ENCODE measurements at places on chromosomes 16 and 17.

- DNase-seq = no peak
These were observed 2.1 kb downstream of the CLDN7 start for GRCh38 chr17:7260151-7260550.

DNA sequence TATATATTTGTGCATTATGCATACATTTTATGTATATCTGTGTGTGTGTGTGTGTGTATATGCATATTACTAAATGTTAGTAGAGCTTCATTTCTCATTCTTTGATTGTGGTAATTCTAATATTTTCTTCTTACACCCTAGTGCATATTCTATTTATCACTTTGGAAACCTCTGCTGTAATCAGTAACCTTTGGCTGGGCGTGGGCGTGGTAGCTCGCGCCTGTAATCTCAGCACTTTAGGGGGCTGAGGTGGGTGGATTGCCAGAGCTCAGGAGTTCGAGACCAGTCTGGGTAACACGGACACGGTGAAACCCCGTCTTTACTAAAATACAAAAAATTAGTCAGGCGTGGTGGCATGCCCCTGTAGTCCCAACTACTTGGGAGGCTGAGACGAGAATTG, 26.9 kb downstream of the CPSF4L start:
- no peak for DNase-seq

GRCh38 chr16:11253009-11253994, 2.7 kb downstream of the SOCS1 start:
- DNase-seq = no peak

GRCh38 chr17:59620064-59620359, 317 bp downstream of the CLTC start:
- no peak for DNase-seq

DNA sequence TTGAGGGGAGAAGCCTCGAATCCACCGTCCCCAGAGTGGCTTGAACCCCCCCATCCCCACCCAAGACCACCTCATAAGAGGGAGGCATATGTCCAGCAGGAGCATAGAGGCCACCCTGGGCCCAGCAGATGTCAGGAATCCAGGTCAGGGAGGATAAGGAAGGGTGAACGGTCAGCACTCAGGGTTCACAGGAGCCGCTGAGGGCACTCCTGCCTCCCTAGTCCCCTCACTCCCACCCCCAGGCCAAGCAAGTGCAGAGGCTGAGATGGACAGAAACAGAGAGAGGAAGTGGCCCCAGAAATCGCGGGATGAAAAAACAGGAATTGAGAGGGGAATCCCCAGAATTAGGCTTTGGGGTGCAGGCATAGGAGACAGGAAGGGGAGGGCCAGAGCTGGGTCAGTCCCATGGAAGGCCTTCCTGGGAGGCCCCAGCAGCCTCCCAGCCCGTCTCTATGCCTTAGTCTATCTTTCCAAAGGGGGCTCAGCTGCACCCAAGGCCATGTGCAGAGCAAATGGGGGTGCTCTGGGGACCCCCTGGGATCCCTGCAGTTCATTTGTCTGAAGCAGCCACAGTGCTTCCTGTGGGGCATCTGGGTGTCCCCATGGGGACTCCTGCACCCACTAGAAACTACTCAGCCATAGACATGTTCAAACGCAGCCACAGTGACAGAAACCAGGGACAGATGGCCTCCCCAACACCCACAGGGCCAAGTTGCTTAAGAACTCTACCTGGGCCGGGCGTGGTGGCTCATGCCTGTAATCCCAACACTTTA, 1.7 kb downstream of the CMTM3 start:
- DNase-seq = no peak

GRCh38 chr17:34601416-34601815, 22.0 kb downstream of the TMEM132E start:
- no peak for DNase-seq

GRCh38 chr17:80265205-80266068, 4.8 kb downstream of the RNF213 start:
- no peak for DNase-seq

- DNase-seq = no peak
These were observed 251.4 kb downstream of the SOX9 start for GRCh38 chr17:72372185-72372584.

DNA sequence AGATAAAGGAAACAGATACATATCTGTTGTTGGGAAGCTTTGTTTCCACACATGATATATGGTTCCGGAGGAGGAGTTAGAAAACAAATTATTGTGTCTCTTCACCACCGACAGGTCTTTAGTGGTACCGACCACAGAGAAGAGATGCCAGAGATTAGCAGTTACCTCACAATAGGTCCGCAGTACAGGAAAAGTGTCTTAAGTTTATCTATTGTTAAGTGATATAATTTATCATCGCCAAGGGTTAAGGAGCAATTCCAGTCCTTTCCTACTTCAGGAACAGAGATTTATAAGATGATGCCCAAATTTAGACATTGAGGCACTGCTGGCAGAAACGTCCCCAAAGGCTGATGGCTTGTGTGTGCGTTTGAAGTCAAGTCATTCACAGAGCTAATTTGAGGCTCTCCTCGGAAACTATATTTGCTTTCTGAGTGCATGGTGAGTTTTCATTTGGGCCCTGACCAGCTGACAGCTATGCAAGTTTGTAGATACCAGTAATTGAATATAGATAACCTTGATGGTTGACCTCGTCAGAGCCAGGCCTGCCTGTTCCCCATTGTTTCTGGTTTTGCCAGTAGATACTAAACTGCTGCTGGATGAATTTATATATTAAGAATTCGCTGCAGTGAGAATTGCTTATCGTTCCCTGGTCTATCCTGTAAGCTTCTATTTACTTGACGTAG, 196.4 kb upstream of the IRX3 start:
- DNase-seq = no peak

DNA sequence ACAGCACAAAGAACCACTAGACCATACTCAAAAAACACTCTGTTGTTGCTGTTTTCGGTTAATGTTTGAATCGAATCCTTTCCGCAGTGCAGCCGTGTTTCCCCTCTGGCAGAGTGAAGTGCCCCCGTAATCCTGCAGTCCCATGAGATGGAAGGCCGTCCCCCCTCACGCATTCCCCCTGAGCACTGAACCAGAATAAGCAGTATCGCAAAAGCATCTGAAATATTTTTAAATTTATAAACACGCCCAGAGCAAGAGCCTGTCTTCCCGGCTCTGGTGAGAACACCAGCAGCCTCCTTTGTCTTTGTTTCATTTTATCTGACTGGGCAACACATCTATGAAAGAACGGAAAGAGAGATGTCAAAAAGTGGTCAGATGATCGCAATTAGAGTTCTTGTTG, 121.0 kb upstream of the ADAMTS18 start:
- no peak for DNase-seq

GRCh38 chr16:68284847-68285246, 20.5 kb downstream of the SLC7A6 start:
- no peak for DNase-seq

GRCh38 chr17:8277317-8277716, 11.2 kb upstream of the RANGRF start:
- DNase-seq = no peak

GRCh38 chr17:44758414-44759085, at the start of gene ADAM11:
Gene ADAM11, plus strand, starts transcription at chr17:44758988. Its CDS starts 212 bp downstream, at chr17:44759200.
- DNase-seq = no peak

GRCh38 chr17:75917141-75917916, 12.6 kb upstream of the MRPL38 start:
- DNase-seq = no peak

DNA sequence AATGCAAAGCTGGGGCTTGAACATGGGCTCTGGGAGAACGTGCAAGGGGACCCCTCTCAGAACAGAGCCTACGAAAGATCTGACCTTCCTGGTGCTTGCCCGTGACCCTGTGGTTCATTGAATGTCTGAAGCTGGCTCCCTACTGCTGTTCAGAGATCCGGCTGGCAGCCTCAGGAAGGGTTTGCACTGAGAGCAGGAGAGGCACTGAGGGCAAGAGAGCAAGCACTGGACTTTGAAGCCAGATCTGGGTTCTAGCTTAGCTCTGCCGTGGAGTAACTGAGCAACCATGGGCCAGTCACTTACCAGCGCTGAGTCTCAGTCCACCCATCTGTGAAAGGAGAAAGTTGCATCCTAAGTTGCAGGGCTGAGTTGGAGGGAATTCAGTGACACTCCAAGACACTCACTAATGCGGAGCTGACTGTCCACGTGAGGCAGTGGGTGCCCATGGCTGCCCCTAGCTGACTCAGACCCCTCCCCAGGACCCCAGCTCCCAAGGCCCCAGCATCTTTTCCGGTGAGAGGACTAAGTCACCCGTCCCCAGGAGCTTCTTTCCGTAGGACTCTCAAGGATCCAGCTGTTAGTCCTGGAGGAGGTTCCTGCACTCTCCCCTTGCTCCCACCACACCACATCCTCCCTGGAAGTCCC, 41.3 kb downstream of the BEAN1 start:
- no peak for DNase-seq

DNA sequence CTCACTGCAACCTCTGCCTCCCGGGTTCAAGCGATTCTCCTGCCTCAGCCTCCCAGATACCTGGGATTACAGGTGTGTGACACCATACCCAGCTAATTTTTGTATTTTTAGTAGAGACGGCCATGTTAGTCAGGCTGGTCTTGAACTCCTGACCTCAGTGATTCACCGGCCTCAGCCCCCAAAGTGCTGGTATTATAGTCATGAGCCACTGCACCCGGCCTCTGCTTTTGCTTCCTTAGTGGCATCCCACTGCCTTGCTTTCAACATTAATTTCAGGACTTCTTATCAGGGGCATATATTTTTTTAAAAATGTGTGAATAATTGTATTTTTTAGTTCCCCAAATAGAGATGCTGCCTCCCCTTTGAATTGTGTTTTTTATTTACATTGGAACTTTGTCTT, 98.8 kb downstream of the SYCE1L start:
- DNase-seq = no peak

- DNase-seq = no peak
These were observed 796 bp downstream of the NT5M start for GRCh38 chr17:17303847-17304490.
